ENCODE measurements at places on chromosomes 5 and 9.

GRCh38 chr9:89844075-89844474 is 239.3 kb downstream of the GADD45G start:
- DNase-seq, result no peak

DNA sequence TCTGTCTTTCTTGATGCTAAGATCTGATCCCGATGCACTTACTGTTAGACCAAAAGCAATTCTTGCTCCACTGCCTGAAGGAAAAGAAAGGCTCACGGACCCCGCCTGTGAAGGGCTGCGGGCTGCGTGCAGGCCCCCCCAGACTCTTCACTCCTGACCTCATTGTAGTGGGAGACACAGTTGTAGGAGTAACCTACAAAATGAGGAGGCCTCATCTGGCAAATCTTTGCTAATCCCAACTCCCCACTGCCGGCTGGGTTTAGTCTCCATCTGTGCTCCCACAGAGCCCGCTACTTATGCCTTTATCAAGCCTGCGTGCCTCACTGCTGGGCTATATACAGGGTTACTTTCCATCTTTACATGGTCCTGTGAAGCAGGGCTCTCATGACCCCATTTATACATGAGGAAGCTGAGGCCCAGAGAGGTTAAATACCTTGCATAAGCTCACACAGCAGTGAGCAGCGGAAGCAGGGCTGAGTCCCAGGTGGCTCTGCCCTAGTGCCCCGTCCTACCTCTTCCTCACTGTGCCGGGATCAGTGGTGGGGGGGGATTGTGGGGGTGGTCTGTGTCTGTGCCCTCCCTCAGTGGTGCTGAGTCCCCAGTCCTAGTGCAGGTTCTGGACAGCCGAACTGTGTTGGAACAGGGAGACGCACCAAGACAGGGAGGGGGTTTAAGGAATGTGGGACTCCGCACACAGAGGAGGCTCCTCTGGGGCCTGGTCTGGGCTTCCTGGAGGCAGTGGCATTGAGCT is 43.9 kb upstream of the RNF130 start:
- DNase-seq, result no peak

- DNase-seq, result no peak
Measured at GRCh38 chr9:87322840-87323635, 174.6 kb upstream of the DAPK1 start.

- DNase-seq, result no peak
Measured at GRCh38 chr9:33447799-33448553, 583 bp upstream of the AQP3 start.

GRCh38 chr9:105064248-105065097 is 136.5 kb upstream of the ABCA1 start:
- no peak for DNase-seq

- no peak for DNase-seq
Measured at GRCh38 chr5:157933005-157933404, 74.1 kb upstream of the CLINT1 start.

GRCh38 chr5:132420706-132421272 is 51.3 kb downstream of the SLC22A5 start:
- no peak for DNase-seq

DNA sequence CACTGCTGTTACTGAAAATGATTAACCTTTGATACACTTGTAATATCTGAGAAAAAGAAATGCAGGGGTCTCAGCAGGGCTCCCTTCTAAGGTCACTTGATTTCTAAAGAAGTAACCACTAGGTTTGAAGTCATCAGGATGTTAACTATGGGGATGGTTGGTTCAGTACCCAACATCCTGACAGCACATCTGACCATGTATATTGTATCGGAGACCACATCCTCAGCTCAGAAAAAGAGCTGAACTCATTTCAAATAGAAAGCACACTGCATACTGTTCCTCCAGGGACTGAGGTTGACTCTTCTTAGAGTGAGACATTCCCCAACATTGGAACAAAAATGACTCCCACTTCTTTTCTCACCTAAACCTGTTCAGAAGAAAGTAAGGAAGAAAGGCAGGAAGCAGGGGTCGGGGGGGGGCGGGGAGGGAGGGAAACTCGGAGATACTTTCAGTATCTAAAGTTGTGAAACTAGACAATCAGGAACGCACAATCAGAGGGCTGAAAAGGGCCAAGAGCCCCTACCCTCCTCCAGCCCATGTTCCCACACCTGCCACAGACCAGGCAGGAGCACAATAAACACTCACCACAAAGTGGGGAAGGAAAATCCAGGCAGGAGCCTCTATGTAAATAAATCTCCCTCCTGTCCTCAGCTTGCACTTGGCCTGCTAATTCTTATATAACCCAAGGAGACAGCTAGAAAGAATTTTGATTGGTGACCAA is 730 bp upstream of the GZMA start:
- DNase-seq, result no peak

DNA sequence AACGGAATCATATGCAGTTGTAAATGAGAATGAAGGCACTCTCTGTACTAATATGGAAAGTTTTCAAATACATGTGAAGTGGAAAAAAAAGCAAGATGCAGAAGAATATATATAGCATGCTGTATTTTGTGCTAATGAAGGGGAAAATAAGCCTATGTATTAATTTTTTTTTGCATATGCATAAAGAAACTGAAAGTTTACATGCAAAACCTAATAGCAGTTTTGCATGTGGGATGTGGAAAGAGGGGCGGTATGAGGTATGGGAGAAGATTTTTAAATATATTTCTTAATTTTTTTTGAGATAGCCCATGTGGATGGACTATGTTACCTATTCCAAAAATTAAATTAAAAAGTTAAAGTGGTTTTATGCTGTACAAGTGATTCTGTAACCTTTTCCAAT is 83.7 kb upstream of the IL12B start:
- DNase-seq, result no peak

- no peak for DNase-seq
Measured at GRCh38 chr9:89225991-89226471, 47.4 kb upstream of the SHC3 start.

DNA sequence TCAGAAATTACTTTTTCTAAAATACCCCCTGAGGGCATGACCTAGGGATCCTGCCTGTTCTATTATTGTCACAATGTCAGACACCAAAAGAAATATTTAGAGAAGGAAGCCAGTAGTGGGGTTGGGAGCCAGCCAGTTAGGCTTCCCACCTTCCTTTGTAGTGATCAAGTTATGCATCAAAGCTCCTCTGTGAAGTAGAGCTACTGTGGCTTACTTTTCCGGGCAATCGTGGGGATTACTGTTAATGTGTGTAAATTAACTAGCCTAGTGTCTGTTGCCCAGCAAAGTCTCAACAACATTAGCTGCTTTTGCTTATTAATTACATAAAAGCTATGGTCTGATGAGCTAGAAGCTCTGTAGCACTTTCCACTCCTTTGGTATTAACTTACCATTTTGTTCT is 109.0 kb upstream of the PCAT7 start:
- DNase-seq, result no peak

GRCh38 chr9:135101486-135101885 is 14.0 kb downstream of the OLFM1 start:
- DNase-seq, result no peak

- no peak for DNase-seq
Measured at GRCh38 chr9:3804103-3804502, 278.3 kb upstream of the RFX3 start.

GRCh38 chr9:16611983-16612382 is 258.5 kb downstream of the BNC2 start:
- DNase-seq, result no peak

DNA sequence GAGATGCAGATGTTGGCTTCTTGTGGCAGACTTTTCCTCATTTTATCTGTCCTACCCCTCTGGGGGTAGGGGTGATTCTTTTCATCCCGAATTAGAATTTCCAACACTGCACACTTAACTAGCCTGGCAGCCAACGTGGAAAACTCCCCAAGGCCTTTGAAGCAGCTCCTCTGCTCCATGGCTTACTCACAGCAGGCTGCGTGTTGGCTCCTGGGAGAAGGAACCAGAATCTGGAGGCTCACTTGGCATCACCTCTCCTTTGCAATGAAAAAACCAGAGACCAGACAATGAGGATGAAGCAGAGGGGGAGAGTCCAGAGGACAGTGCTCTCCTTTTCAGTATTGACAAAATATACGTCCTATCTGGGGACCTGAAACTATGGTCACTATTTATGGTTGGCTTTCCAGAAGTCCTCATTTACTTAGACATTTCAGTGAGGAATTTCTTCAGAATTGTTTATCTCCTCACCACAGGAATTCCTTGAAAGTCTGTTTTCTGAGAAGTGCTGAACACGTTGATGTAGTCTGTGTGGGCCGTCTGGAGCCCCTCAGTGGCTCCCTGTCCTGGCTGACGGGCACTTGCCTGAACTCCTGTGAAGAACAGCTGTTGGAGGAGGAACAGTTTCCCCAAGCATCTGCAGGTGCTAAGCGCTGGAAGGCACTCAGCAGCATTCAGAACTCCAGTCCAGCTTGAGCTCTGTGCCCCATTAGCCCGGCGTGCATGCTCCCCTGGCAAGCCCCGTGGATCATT is 231.3 kb downstream of the RFK start:
- no peak for DNase-seq

DNA sequence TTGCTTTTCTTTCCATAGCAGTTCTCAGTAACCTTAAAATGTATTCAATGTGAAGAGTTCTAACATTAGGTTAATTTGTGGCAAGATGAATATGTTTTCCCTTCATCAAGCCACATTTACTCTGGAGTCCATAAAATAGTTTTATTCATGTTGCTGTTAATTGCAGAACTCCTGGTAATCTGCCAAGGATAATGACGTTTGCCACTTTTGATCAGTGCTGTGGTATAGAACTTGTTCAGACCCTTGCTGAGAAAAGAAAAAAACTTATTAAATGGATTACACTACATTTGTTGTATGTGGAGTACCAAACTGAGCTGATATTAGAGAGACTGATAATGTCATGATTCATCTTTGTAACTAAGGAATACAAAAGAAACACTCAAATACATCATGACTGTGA is 212.4 kb upstream of the DMAC1 start:
- no peak for DNase-seq

- no peak for DNase-seq
Measured at GRCh38 chr9:124477211-124477647, 27.0 kb downstream of the ADGRD2 start.

- no peak for DNase-seq
Measured at GRCh38 chr5:61029456-61030162, 84.6 kb downstream of the NDUFAF2 start.

DNA sequence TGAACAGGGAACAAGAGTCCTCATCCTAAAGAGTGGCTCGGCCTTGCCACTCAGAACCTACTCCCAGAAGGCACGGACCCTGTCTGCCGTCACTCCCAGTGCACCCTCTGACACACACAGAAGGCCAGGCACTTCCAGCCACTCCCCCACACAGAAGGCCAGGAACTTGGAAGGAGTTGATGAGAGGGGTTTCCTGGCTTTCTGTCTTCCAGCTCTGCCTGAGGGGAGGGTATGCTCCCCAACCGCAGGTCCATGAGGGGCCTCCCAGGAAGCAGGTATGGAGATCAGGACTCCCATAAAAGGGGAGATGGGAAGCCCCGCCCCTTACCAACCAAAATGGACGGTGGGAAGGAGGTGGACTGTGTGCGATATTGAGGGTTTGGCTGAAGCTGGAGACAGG is 247.6 kb upstream of the IRX4 start:
- DNase-seq, result no peak

GRCh38 chr5:178349075-178349511 is 116.5 kb upstream of the PHYKPL start:
- no peak for DNase-seq

DNA sequence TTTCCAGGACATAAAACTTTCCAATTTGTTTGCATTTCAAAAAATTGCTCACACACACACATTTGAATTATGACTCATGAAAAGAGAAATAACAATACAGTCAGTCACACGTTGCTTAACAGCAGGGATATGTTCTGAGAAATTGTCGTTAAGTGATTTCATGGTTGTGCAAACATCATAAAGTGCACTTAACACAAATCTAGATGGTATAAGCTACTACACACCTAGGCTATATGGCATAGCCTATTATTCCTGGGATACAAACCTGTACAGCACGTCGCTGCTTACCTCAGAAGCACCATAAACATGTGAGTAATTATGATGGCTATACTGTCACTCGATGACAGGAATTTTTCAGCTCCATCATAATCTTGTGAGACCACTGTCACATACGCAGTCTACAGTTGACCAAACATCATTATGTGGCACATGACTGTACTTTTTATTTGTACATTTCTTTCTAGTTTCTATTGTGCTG is 378.2 kb downstream of the ACTL7B start:
- no peak for DNase-seq
